ENCODE measurements at places on chromosomes 3 and 15. TPM values are rescaled to one million over a fixed set of nuclear protein-coding genes. Genes with fewer than 3 reads are reported as not detected.

The GREM1 gene
- 1.2 TPM for polyA plus RNA-seq

The STAC gene
- 22.2 TPM for polyA plus RNA-seq

The SNTN gene
- not detected for polyA plus RNA-seq

The CCR9 gene
- polyA plus RNA-seq: 0.11 TPM

The CCR8 gene
- polyA plus RNA-seq: not detected

The C3orf49 gene
- 0.15 TPM for polyA plus RNA-seq

The SNAPC5 gene
- 31.4 TPM for polyA plus RNA-seq

The ENTPD3 gene
- 0.22 TPM for polyA plus RNA-seq

The MKRN2OS gene
- 0.35 TPM for polyA plus RNA-seq

The MKRN3 gene
- 2.8 TPM for polyA plus RNA-seq

The MYL3 gene
- polyA plus RNA-seq: 531 TPM

The CCNB2 gene
- 15.8 TPM for polyA plus RNA-seq

The UCN2 gene
- 0.31 TPM for polyA plus RNA-seq

The ECE2 gene
- polyA plus RNA-seq: not detected

The FBXW12 gene
- 0.20 TPM for polyA plus RNA-seq

The CISH gene
- polyA plus RNA-seq: 10.0 TPM

The PLAAT1 gene
- 17.6 TPM for polyA plus RNA-seq

The PLSCR2 gene
- not detected for polyA plus RNA-seq

The CHRD gene
- 19.9 TPM for polyA plus RNA-seq

The ARPP21 gene
- 212 TPM for polyA plus RNA-seq

The KBTBD13 gene
- polyA plus RNA-seq: 1.4 TPM

The PPM1L gene
- polyA plus RNA-seq: 10.9 TPM

The ACAD11 gene
- polyA plus RNA-seq: 9.1 TPM

The ALDH1A2 gene
- polyA plus RNA-seq: 27.6 TPM

The UNC45A gene
- polyA plus RNA-seq: 26.8 TPM

The CSPG5 gene
- polyA plus RNA-seq: 1.4 TPM

The UROC1 gene
- polyA plus RNA-seq: not detected

The CAMKV gene
- 0.48 TPM for polyA plus RNA-seq

The ISY1 gene
- 38.4 TPM for polyA plus RNA-seq

The CACNA2D2 gene
- polyA plus RNA-seq: 3.6 TPM

The GOLGA6B gene
- polyA plus RNA-seq: not detected

The SMAD6 gene
- polyA plus RNA-seq: 4.2 TPM

The MYZAP gene
- polyA plus RNA-seq: 3.4 TPM

The MST1R gene
- 3.5 TPM for polyA plus RNA-seq

The NOX5 gene
- polyA plus RNA-seq: 0.17 TPM

The STXBP5L gene
- polyA plus RNA-seq: not detected

The ZIC1 gene
- polyA plus RNA-seq: 7.6 TPM

The ISLR gene
- polyA plus RNA-seq: 226 TPM

The IL5RA gene
- polyA plus RNA-seq: not detected

The DOCK3 gene
- polyA plus RNA-seq: 0.21 TPM

The SHQ1 gene
- 13.5 TPM for polyA plus RNA-seq

The CFAP91 gene
- polyA plus RNA-seq: 0.81 TPM

The FANCD2OS gene
- polyA plus RNA-seq: not detected

The ZPLD1 gene
- not detected for polyA plus RNA-seq

The STRA6 gene
- 1.3 TPM for polyA plus RNA-seq

The MLF1 gene
- polyA plus RNA-seq: 60.4 TPM

The GABRB3 gene
- polyA plus RNA-seq: 1.9 TPM

The SPINK8 gene
- not detected for polyA plus RNA-seq

The TMEM62 gene
- polyA plus RNA-seq: 10.7 TPM

The TRIM42 gene
- not detected for polyA plus RNA-seq

The ZNF80 gene
- not detected for polyA plus RNA-seq

The SUSD5 gene
- 1.4 TPM for polyA plus RNA-seq

The HIGD2B gene
- not detected for polyA plus RNA-seq

The CACNA2D3 gene
- 1.8 TPM for polyA plus RNA-seq

The CYP1A2 gene
- polyA plus RNA-seq: 0.17 TPM

The SCAMP5 gene
- 3.9 TPM for polyA plus RNA-seq

The TRA2B gene
- polyA plus RNA-seq: 151 TPM

The WDR49 gene
- polyA plus RNA-seq: 0.43 TPM

Measured in muscle of back (tissue), 13 donors.